Activated naive CD4-positive, alpha-beta T cell treated with anti-CD3 and anti-CD28 coated beads, Interleukin-2, amount 50 U/mL, for 72 hours (primary cell): ENCODE measurements at places on chromosomes 4 and X. TPM values are rescaled to one million over a fixed set of nuclear protein-coding genes. Genes with fewer than 3 reads are reported as not detected.

The HPSE gene
- 17.4 TPM for total RNA-seq

The GNRHR gene
- total RNA-seq: not detected

The PHEX gene
- total RNA-seq: 0.93 TPM

The CFAP47 gene
- total RNA-seq: not detected
